ENCODE measurements at places on chromosomes 2 and 18.

- H3K27me3 ChIP-seq, result no peaks in the 10 kb centered on the region
- no peaks in the 10 kb centered on the region for H3K36me3 ChIP-seq
- no peaks in the 10 kb centered on the region for H3K4me1 ChIP-seq
These were observed 79.0 kb downstream of the SLC66A3 start for GRCh38 chr2:11234309-11234708.

- no peak overlapping the region for H3K27ac ChIP-seq
- no peaks in the 10 kb centered on the region for H3K27me3 ChIP-seq
- no peak for DNase-seq
- H3K4me1 ChIP-seq, result no peaks in the 10 kb centered on the region
These were observed 46.7 kb downstream of the ACAA2 start for GRCh38 chr18:49766646-49767045.

DNA sequence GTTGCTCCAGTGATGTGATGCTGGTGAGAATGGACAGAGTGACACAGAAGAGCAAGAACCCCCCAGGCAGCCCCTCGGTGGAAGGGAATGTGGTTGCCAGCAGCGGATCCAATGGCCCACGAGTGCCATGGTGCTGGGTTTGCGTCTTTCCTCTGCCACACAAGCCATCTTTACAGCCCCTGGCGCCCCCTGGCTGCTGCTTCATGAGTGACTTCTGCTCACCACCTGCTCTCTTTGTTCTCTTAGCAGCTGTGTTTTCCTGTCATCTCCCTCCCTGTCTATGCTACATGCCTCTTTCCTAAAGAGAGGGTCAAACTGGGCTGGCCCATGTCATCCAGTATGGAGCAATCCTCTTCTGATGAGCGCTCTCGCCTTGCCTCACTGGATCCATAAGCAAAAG lies 300.0 kb upstream of the SMIM21 start:
- H3K36me3 ChIP-seq, result no peaks in the 10 kb centered on the region
- H3K27me3 ChIP-seq, result peaks cover 2% of the 10 kb centered on the region
- H3K27ac ChIP-seq, result no peak overlapping the region
- H3K4me1 ChIP-seq, result no peaks in the 10 kb centered on the region

- H3K4me3 ChIP-seq, result no peak overlapping the region
- no peak for DNase-seq
- H3K27ac ChIP-seq, result no peak overlapping the region
- H3K36me3 ChIP-seq, result no peaks in the 10 kb centered on the region
- no peaks in the 10 kb centered on the region for H3K4me1 ChIP-seq
These were observed 104.5 kb upstream of the CDH2 start for GRCh38 chr18:28281400-28281799.

GRCh38 chr18:8848541-8848940 lies 143.2 kb downstream of the MTCL1 start:
- no peaks in the 10 kb centered on the region for H3K4me1 ChIP-seq
- no peak overlapping the region for H3K27ac ChIP-seq
- DNase-seq, result no peak

- H3K4me3 ChIP-seq, result no peak overlapping the region
- no peaks in the 10 kb centered on the region for H3K27me3 ChIP-seq
- H3K36me3 ChIP-seq, result peaks cover 18% of the 10 kb centered on the region
- no peaks in the 10 kb centered on the region for H3K4me1 ChIP-seq
- DNase-seq, result peak; percentile 17
These were observed 32.5 kb downstream of the MERTK start for GRCh38 chr2:111930875-111931274.

- H3K27me3 ChIP-seq, result peaks cover 74% of the 10 kb centered on the region
- peaks cover 23% of the 10 kb centered on the region for H3K4me1 ChIP-seq
- peak; percentile 77 for DNase-seq
- peak overlapping the region; percentile 76 for H3K4me3 ChIP-seq
- H3K27ac ChIP-seq, result no peak overlapping the region
These were observed 20.2 kb upstream of the PAX3 start for GRCh38 chr2:222318712-222319585.

DNA sequence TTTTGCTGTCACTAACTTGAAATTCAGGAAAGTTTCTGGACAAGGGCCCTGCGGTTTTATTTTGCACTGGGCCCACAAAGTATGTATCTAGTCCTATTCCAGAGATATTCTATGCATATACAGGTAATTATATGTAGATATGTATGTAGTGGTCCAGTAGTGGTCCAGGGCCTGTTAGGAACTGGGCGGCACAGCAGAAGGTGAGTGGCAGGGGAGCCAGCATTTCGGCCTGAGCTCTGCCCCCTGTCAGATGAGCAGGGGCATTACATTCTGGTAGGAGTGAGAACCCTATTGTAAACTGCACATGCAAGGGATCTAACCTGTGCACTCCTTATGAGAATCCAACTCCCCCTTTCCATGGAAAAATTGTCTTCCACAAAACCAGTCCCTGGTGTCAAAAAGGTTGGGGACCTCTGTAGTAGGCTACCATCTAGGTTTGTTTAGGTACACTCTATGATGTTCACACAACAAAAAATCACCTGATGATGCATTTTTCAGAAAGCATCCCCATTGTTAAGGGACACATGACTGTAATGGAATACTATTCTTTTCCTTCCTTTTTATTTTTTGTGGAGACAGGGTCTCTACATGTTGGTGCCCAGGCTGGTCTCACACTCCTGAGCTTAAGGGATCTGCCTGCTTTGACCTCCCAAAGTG lies 2.8 kb upstream of the PPP4R3B start:
- H3K27me3 ChIP-seq, result no peaks in the 10 kb centered on the region
- peaks cover 11% of the 10 kb centered on the region for H3K4me1 ChIP-seq
- H3K36me3 ChIP-seq, result peaks cover 15% of the 10 kb centered on the region

DNA sequence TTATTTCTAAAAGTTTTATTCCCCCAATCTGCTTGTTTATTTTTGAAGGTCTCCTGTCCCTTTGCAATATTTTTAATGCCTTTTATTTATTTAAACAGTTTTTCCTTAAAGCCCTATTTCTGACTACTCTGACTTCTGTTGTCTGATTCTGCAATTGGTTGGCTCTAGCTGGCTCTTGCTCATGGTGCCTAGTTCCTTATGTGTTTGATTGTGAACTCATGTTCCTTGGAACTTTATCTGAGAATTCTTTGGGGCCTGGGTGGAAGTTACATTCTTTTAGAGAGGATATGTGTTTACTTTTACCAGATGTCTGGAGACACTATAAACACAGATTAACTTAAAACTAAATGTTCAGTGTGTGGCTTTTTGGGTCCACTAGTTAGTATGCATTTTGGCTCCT lies 175.9 kb downstream of the DYSF start:
- H3K27ac ChIP-seq, result no peak overlapping the region
- no peak for DNase-seq
- no peak overlapping the region for H3K4me3 ChIP-seq
- no peaks in the 10 kb centered on the region for H3K4me1 ChIP-seq
- H3K36me3 ChIP-seq, result no peaks in the 10 kb centered on the region
- no peaks in the 10 kb centered on the region for H3K27me3 ChIP-seq

- DNase-seq, result no peak
- no peaks in the 10 kb centered on the region for H3K27me3 ChIP-seq
- H3K27ac ChIP-seq, result no peak overlapping the region
- H3K36me3 ChIP-seq, result no peaks in the 10 kb centered on the region
- no peak overlapping the region for H3K4me3 ChIP-seq
- H3K4me1 ChIP-seq, result no peaks in the 10 kb centered on the region
These were observed 734.9 kb downstream of the EPHA4 start for GRCh38 chr2:220837226-220837625.

Measured in common myeloid progenitor, CD34-positive (primary cell).